ENCODE measurements at places on chromosomes 2 and 18.

- no peak for DNase-seq
Measured at GRCh38 chr18:28961669-28962228, 784.8 kb upstream of the CDH2 start.

DNA sequence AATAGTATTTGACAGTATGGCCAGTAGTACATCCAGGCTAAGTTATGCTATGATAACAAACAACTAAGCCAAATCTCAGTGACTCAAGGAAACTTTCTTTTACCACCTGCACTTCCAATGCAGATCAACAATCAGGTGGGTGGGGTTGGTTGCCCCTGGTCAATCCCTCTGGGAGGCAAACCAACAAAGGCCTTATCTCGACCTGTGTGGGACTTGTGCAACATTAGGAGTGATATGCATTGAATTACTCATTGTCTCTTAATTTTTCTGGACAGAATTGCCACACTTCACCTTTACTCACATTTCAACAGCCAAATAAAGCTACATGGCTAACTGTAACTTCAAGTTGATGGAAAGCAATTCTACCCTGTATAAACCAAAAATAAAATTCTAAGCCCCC, 1049.3 kb upstream of the CDH2 start:
- DNase-seq = no peak

GRCh38 chr2:220148471-220149248, 521.2 kb downstream of the SLC4A3 start:
- no peak for DNase-seq

- DNase-seq = no peak
Measured at GRCh38 chr2:46981662-46982350, 66.2 kb upstream of the MCFD2 start.

DNA sequence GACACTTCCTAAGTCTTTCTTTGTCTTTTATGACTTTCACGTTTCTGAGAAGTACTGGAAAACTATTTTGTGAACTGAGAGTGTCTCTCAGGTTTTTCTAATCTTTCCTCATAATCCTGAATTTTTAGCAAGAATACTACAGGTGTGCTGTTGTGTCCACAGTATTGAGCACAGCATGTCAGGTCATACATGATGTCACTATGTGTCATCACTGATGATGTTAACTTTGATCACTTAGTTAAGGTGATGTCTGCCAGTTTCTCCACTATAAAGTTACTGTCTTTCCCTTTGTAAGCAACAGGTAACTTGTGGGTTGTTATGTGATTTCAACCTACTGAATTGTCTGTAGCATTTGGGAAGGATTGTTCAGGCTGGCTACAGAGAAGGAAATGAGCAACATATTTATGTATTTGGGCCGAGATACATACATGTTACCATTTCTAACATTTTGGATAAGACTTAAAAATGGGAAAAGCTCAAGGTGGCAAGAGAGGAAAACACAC, 11.1 kb downstream of the MATN3 start:
- no peak for DNase-seq

GRCh38 chr18:46042571-46043123, 29.4 kb downstream of the PSTPIP2 start:
- no peak for DNase-seq

DNA sequence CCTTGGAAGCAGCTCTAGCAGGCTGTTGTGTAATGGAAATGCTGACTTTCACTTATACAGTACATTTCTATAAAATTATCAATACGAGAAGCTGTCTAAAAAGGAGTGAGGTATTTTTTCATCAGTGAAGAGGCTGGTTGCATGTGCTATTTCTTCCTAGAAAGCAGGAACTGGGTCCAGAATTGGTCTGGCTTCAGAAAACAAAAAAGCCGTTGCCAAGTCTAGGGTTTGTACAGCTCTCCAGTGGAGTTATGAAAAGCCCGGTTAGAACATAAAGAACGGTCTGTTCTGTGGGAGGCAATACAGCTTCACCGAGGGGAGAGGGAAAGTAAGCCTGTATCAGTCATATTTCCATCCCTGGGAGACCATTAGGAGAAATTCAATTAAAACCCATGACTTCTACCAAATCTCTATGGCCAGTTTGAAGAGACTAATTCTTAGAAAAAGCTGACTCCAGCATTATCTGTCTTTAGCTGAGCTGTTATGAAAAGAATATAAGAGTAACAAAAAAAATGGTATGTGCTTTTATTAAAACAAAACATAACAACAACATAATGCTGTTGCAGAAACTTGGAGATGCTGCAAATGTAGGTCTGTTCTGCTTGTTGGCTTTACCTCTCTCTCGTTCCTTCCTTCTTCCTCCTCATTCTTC, 217.0 kb downstream of the CMPK2 start:
- no peak for DNase-seq

- DNase-seq = no peak
Measured at GRCh38 chr2:63743170-63743981, 98.3 kb upstream of the UGP2 start.

GRCh38 chr2:1371082-1371481, 42.2 kb upstream of the TPO start:
- no peak for DNase-seq

GRCh38 chr2:98805412-98806171, 74.7 kb upstream of the MGAT4A start:
- DNase-seq = no peak

DNA sequence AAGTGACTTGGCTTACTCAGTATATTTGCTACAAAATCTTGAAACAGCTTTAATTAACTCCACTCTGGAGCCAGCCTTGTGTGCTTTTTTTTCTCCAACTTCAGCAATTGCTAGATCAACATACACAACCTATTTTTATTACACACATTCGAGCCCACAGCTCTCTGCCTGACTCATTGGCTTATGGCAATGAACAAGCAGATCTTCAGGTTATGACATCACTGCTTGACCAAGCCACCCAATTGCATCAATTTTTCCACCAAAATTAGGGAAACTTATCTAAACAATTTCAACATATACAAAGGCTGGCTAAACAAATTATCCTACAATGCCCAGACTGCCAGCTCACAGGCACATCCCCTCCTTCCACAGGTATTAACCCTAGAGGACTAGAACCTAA, 39.6 kb upstream of the PDK1 start:
- DNase-seq = no peak

DNA sequence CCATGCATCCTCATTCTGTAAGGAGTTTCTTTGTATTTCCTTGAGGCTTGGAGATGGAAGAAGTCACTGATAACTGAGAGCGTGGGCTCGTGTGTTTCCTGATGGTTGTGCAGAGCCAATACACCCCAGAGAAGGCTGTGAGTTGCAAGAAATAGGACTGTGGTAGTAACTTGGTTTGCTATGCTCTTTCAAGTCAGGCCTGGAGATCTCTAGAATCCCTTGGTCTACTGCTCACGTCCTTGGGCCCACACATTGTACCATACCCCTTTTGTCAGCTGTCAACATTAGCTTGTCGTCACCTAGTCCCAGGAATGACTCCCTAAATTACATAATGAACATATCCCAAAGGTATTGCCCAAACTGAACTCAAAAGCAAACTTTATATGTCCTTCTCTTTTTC, 238.3 kb upstream of the REV1 start:
- DNase-seq = no peak

DNA sequence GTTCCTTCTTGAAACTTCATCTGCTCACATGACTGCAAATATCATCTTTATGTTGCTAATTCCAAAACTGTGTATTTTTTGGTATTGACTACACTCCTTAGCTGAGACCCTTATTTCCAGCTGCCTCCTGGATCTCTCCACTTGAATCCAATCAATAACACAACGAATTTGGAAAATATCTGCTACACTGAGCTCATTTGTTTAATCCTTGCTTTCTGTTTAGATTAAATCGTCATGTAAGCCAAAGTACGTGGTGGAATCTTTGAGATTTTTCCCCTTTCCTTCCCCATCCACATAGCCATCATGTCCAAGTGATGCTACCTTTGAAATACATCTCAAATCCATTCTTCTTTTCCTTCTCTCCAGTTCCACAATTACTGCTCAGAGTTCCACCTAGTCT, 15.6 kb downstream of the OTX1 start:
- no peak for DNase-seq

- no peak for DNase-seq
Measured at GRCh38 chr2:205901491-205901890, 184.5 kb downstream of the INO80D start.

GRCh38 chr2:189997016-189997415, 65.5 kb downstream of the MSTN start:
- DNase-seq = no peak

- DNase-seq = no peak
Measured at GRCh38 chr2:211259831-211260476, 703.6 kb downstream of the CPS1 start.

DNA sequence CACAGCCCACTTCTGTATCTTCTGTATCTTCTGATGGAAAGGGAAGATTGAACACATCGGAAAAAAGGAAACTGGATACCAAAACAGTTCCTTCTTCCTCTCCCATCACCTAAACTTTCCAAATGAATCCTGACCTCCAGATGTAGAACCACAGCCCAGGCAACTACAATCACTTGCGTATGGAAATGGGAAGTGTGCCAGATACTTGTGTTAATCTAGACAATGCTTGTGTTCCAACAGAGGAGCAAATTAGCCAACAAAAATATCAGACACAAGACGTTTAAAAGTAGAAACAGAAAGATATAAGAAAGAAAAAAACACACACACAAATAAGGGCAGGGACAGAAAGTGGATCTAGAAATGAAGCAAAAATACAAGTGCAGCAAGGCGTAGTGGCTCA, 31.4 kb upstream of the DUSP2 start:
- no peak for DNase-seq

DNA sequence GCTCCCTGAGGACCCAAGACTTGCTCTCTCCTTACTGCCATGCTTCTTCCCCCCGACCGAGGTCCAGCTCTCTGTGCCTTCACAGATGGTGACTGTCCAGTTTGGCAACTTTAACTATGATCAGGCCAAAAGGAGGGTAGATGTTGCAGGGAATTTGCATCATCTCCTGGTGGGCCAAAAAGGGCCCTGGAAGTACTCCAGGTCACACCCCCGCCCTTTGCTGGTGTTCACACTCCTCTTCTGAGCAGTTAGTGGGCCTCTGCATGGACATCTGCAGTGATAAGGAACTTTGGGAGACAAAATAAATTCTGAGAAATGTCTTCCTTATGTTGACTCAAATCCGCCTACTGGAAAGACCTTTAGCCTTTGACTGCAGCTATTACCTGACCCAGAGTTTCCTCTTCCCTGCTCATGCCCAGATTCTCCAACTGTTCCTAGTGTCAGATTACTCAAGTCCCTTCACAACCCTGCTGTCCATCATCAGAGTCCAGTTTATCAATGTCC, 234.4 kb downstream of the LOXHD1 start:
- no peak for DNase-seq

DNA sequence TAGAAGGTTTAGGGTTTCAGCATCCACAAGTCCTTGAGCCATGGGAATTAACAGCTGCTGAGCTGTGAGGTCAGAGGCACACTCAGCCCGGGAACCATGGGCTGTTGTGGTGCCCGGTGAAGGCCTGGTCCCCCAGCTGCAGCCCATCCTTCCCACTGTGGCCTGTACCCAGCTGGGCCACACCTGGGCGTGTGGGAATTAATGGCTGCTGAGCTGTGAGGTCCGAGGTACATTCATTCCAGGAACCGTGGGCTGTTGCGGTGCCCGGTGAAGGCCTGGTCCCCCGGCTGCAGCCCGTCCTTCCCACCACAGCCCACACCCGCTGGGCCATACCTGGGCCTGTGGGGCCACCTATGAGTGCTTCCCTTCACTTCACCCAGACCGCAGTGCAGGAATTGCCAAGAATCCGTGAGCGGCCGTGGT, 25.2 kb downstream of the TMEM18 start:
- DNase-seq = no peak

GRCh38 chr2:176063958-176064357, 19.8 kb downstream of the EVX2 start:
- DNase-seq = no peak

DNA sequence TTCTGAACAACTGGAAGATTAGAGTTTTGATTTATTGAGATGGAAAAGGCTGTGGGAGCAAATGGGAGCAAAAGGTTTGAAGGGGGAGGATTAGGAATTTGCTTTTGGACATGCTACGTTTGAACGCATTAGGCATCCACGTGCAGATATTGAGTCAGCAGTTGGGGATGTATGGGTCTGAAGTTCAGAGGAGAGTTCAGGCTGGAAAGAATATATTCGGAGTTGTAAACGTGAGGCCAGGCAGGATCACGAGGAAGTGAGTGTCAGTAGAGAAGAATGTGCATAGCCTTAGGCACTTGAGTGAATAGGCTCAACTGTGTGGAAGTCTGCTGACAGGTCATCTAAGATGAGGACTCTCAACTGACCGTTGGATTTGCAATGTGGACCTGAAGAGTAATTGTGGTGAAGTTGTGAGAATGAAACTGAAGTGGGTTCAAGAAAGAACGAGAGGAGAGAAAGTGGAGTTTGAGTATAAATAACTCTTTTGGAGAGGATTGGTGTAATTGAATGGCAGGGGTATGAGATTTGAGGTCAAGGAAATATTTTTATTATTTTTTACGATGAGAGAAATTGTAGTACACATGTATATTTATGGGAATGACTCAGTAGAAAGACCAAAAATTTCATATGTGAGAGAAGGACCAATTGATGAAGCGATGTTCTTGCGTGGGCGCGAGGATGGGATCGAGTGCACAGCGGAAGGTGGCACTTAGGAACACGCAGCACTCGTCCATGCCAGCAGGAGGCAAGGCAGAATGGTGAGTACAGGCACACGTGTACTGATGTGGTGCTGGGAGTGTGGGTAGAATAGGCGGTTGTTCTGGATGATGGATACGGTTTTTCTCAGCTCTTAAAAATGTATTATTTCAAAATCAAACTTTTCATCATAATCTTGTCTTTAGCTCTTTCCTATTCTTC, 40.5 kb upstream of the POLE4 start:
- DNase-seq = no peak
